ENCODE measurements at places on chromosomes 11 and 22.

GRCh38 chr11:68120273-68121066 is 718 bp downstream of the CHKA start:
- DNase-seq, result no peak

DNA sequence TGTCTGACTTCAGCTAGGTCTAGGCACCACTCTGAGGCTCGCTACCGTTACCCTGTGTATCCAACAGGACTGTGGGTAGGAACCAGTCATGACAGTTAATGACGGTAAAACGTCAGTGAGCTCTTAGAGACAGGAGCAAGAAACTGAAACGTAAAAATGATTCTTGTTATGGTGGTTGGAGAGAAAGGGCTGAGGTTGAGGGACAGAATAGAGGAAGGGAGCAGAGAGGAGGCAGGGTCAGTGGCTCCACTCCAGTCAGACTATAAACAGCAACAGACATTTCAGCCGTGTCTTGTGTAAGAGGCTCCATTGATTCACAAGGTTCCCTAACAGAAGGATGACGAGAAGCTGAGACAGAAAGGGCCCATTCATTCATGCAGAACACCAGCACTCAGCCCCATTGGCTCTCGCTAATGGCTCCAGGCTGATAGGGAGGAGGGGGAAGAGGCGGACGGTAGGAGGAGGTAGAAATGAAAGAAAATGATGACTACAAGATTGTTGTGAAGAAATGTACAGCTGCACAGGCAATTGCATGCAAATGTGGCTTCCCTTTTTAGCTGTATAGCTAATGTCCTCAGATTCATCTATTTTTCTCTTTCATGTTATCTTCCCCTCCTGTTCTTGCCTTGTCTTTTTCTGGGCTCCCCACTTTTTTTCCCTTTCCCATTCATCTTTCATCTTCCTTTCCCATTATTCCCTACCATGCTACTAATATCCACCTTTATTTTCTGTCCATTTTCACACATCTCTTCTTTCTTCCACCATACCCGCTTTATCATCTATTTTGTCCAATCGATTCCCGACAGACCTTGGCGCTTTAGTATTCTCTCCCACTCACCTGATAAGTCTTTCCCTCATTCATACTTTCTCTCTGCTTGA is 34.3 kb downstream of the ETS1 start:
- DNase-seq, result no peak

DNA sequence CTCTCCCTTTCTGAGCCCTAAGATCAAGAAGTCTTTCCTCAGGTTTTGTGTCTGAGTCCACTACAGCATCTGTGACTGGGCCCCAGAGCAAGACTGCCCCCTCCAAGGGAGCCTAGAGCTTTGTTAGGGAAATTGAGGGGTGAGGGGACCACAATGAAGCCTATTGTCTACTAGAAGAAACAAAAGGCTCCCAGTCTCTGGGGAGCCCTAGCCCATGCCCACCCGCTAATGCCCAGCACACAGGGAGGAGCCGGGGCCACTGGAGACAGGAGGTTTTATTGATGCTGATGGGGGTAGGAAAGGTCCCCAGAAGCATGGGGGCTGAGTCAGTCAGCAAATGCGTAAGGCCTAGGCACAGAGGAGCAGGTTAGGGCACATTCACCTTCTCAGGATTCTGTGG is 14.0 kb downstream of the RHOG start:
- no peak for DNase-seq

- no peak for DNase-seq
Observed at GRCh38 chr11:5507933-5508305, 1.8 kb downstream of the UBQLN3 start.

GRCh38 chr22:22408731-22409696 is 99.5 kb downstream of the ZNF280B start:
- DNase-seq, result no peak

- no peak for DNase-seq
Observed at GRCh38 chr11:45161252-45162063, 15.0 kb downstream of the PRDM11 start.

DNA sequence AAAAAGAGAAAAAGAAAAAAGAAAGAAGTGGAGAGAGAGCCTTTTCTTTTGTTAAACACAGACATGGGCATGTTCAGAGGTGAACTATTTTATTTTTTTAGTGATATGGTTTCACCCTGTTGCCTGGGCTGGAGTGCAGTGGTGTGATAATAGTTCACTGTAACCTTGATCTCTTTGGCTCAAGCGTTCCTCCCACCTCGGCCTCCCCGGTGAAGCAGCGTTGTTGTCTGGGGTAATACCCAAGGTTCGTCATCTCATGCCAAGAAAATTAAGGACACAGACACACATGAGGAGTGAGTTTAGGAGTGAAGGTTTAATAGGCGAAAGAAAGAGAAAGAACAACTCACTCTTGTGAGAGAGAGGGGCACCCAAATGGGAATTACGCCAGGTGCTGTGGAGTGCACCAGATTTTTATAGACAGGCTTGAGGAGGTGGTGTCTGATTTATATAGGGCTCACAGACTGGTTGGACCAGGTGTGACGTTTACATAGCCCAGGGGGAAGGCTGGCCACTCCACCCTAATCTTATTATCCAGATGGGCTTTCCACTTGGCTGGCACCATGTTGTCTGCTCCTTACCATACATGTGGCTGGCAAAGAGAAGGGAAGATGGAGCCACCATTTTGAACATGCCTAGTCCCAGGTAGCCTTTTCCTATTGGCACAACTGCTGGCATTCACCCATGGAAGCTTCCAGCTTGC is 42.3 kb downstream of the GRAMD1B start:
- DNase-seq, result no peak

DNA sequence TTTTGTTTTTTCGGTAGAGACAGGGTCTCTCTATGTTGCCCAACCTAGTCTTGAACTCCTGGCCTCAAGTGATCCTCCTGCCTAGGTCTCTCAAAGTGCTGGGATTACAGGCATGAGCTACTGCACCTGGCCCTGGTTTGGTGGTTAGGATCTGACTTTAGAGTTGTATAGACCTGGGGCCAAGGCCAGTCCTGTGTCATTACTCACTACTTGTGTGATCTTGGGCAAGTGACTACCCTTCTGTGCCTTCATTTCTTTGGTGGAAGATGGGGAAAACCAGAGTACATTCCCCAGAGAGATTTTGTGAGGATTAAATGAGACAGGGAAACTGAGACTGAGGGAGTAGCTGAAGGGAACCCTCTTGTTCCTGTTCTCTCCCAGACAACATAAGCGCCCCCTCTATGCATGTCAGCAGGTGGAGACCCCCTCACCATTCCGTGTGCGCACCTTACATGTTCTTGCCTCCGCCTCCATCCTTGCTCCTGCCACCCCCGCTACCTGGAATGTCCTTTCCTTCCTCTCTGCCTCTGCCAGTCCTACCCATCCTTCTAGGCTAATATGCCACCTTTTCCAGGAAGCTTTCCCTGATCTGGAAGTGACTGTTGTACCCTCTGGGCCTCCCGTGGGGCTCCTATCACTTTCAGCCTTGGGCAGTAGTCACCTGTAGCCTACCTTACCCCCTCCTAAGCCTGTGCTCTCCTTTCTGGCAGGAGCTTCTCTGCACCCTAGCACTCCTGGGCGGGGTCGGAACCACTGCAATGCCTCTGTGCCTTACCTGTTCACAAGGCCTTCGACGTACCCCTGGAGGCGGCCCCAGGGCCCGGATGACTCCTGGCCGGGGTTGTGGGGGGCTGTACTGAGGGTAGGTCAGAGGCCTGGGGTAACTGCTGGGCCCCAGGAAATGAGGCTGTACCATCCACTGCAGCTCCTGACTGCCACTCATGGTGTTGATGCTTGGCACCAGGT is 3.9 kb downstream of the FOSL1 start:
- no peak for DNase-seq

DNA sequence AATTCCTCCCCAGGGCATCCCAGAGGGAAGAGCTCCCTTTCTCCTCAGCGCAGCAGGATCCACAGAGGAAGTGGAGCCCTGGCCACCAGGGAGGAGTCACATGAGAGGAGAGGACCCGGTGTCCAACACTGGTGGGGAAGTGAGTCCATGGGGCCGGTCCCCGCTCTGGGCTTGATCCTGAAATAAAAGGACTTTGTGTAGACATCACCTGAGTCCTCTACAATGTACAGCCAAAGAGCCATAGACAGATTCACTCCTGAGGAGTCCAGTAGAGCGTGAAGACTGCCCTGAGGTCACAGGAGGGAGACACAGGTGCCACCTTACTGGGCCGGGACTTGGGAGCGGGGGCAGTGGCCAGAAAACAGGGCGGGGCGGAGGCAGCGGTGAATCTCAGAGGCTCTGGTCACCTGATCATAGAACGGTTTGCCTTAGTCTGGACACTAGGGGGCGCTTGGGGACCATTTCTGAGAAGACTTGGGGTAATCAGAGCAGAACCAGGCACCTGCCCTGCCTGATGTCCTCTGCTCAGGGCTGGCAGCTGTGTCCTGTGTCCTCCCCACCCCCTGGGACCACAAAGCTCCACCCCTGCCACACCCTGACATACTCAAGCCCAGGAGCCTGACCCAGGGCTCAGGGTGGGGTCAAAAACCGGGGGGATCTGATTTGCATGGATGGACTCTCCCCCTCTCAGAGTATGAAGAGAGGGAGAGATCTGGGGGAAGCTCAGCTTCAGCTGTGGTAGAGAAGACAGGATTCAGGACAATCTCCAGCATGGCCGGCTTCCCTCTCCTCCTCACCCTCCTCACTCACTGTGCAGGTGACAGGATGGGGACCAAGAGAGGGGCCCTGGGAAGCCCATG is 112.7 kb downstream of the VPREB1 start:
- peak; percentile 84 for DNase-seq

GRCh38 chr11:101949680-101950220 is 33.4 kb upstream of the ANGPTL5 start:
- no peak for DNase-seq

GRCh38 chr11:76649011-76649410 is 21.5 kb downstream of the LRRC32 start:
- DNase-seq, result no peak

- no peak for DNase-seq
Observed at GRCh38 chr11:58921778-58922390, 17.4 kb upstream of the GLYATL1 start.

DNA sequence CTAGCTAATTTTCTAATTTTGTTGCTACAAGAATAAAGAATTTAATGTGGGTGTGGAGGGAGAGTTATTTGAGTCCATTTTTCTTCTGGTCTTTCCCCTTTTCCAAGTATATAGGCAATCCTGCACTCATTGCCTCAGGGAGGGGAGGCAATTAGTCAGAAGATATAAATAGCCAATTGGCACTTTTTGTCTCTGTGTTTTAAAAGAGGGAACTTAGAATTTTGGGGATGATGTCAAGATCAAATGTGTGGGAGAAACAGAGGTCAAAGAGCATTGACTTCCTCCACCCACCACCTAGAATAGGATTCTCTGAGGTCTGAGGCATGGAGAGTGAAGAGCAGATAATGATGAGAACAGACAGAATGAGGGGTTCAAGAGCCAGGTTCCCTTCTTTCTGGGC is 120.3 kb upstream of the ZC3H12C start:
- no peak for DNase-seq

DNA sequence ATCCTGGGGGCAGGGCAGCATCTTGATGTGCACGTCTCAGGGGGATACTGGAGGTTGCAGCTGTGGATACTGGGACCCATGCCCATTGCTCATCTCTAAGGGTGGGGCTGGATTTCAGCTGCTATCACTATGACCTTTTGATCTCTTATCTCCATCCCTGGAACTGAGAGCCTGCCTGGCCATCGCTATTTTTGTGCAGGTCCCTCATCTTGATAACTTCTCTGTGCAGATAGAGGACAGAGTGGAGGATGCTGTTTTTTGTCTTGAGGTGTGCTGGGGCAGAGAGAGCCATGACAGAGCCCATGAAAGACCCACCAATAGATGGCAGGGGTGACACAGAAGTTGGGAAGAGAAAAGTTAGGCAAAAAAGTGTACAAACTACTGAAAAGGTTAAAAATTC is 5.1 kb upstream of the INSC start:
- no peak for DNase-seq

DNA sequence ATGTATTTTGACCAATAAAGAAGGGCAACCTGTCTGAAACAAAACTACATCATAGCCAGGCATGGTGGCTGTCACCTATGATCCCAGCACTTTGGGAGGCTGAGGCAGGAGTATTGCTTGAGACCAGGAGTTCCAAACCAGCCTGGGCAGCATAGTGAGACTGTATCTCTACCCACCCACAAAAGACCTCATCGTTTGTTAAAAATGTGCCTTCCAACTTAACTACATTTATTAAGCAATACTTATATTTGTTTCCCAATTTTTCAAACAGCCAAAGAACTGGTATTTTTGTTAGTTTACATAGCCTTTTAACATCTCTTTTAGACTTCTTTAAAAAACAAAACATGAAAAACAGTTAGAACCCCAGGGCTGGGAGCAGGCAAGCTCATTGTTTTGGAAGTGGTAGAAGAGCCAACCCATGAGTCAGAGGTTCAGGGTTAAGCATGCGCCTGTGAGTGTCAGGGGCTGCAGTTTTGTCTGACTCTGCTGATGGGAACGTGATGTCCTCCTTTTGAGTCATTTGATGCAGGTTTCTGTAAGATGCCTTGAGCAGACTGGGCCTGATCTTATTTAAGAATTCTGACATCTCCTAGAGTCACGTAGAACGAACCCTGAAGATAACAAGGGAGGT is 53.9 kb upstream of the CRTAM start:
- DNase-seq, result no peak

DNA sequence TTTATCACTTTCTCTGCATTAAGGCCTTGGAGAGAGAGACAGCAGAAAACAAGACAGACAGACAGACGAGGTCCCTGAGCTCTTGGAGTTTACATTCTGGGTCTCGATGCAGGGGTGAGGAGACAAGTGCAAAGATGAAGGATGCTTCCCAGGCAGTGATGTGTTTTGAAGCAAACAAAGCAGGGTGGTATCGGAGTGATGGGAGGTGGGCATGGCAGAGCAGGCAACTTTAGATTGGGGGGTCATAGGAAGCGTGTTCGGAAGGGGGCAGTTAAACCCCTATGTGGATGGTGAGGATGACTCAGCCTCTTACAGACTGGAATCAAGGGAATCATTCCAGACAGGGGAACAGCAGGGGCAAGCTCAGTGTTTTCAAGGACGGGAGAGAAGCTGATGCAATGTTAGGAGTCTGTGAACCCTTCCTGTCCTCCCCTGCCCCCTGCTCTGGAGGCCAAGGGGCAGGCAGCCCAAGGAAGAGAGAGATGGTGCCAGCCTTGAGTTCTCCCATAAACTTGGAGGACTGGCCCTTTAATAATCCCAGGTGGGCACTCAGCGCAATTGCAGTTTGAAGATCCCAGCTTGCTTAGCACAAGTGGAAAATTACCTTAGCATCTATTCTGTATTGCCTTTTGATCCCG is 180.2 kb downstream of the CHST1 start:
- no peak for DNase-seq

DNA sequence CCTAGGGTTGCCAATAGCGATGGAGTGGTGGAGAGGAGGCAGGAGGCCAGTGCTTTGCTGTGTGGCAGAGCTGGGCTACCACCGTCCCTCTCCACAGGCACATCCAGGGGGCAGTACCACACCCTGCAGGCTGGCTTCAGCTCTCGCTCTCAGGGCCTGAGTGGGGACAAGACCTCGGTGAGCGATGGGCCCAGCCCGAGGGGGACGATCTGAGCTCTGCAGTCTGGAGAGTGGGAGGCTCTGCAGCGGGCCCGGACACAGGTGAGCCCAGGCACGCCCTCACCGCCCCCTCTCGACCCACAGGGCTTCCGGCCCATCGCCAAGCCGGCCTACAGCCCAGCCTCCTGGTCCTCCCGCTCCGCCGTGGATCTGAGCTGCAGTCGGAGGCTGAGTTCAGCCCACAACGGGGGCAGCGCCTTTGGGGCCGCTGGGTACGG is 2.5 kb downstream of the PKP3 start:
- DNase-seq, result no peak

GRCh38 chr11:19320827-19321226 is 80.1 kb upstream of the E2F8 start:
- no peak for DNase-seq
